Astrocyte (in vitro differentiated cells and primary cell): ENCODE measurements at places on chromosomes 7 and 10. TPM values are rescaled to one million over a fixed set of nuclear protein-coding genes. Genes with fewer than 3 reads are reported as not detected.

Gene LRIT2
- total RNA-seq, result not detected in 2 replicates

Gene FGF8
- total RNA-seq, result 0.61 TPM in 1 of 2 replicates, not detected in the other

Gene IDI2
- total RNA-seq, result not detected in 2 replicates

Gene EN2
- not detected in 2 replicates for total RNA-seq

DNA sequence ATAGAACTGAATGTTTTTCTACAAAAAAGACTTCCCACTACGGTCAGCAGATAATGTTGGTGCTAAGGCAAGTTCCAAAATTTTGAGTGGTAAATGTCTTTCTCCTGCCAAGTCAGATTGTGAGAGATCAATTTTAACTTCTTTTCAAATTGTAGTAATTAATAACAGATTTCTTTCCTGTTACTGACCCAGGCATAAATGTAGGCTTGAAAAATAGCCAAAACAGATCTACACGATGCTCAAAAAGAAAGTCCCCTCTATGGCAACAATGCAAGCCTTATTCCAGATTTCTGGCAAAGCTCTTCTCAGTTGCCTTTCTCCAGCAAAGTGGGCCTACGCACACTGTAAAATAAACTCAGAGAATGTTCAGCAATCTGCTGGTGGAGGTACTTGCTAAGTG is 641.0 kb upstream of the NRP1 start:
- no peaks in the 10 kb centered on the region for H3K4me1 ChIP-seq
- DNase-seq, result no peak
- no peak overlapping the region for H3K27ac ChIP-seq
- H3K27me3 ChIP-seq, result no peaks in the 10 kb centered on the region
